Cortex of kidney (tissue), 1 donor: ENCODE measurements at places on chromosomes 5 and 9.

DNA sequence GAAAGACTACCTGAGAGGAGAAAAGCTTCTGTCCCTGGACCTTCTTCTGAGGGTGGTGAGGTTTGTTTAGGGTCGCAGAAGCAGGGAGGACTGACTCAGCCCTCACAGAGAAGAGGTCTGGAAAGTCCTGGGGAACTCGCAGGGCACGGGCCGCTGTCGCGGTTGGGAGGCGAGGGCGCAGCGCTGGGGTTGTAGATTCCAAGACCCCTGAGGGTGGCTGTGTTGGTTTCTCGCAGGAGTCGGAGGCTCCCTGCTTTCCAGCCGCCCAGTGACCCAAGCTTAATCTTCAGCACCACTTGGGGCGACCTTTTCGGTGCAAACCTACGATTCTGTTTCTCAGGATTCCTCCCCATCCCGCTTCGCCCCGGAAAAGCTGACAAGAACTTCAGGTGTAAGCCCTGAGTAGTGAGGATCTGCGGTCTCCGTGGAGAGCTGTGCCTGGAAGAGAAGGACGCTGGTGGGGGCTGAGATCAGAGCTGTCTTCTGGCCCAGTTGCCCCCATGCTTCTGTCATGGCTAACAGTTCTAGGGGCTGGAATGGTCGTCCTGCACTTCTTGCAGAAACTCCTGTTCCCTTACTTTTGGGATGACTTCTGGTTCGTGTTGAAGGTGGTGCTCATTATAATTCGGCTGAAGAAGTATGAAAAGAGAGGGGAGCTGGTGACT is 482 bp downstream of the SLC27A6 start:
- DNase-seq: no peak

DNA sequence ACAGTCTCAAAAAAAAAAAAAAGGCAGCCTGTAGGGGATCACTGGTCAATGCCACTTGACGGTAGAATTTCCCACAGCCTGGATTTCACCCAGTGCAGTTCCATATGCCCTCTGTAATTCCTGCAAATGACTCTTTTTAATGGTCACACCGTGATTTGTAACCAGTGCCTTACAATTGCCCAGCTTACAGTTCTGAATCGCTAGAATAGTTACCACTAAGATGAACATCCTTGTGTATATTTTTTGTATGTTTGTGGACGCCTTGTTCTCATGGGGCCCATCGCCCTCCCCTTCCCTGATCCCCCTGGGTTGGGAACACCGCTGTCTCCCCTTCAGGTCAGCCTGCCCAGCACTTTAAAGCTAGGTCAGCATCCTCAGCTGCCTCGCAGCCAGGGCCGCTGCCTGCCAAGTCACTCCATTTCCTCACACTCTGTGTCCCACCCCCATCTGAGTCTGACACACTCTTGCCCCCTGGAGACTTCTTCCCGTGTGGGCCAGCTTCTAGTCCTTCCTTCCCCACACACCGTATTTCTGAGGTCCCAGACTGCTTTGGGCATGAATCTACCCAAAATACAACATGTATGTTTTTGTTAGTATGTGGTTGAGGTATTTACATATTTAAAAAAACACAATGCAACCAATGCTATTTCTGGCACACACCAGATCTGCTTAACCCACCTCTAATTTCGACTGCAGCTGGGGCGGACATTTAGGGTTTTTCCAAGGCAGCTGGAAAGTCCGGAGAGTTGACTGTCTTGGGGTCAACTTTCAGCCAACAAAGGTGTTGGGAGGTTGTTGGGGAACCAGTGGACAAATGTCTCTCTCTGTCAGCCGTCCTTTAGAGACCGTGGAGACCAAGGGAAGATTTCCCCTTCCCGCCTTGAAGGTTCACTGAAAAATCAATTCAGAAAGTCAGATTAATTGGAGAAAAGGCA is 120.5 kb upstream of the NEK6 start:
- no peak for DNase-seq

DNA sequence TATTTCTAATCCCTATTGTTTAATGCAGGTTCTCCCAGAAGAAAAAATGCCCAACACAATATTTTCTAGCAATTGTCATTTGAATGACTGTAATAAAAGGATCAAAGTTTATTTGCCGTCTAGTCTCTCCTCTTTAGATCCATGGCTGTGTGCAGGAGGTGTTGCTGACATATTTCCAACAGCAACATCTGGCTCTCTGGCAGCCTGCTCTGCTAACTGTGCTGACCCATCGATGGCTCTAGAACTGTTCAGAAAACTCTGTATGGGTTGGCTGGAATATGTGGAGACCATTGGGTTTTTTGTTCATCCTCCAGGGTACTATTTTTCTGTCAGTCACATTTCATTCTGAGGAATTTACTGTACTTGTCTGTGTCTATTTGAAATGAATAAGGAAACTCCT is 202.0 kb upstream of the SLC27A6 start:
- DNase-seq: no peak

GRCh38 chr5:176630681-176631222 is 277 bp downstream of the EIF4E1B start:
- DNase-seq: no peak

- DNase-seq: no peak
These were observed 6.8 kb downstream of the TTC39B start for GRCh38 chr9:15300218-15300617.

DNA sequence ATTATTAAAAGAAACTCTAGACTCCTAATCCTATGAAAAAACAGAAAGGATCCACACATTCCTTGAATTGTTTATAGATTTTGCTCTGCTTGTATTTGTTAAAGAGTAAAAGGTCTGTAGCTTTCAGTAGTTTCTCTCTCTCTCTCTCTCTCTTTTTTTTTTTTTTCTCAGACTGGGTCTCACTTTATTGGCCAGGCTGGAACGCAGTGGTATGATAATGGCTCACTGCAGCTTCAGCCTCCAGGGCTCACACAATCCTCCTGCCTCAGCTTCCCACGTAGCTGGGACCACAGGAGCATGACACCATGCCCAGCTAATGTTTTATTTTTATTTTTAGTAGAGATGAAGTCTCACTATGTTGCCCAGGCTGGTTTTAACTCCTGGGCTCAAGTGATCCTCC is 9.3 kb downstream of the UGT3A2 start:
- no peak for DNase-seq

DNA sequence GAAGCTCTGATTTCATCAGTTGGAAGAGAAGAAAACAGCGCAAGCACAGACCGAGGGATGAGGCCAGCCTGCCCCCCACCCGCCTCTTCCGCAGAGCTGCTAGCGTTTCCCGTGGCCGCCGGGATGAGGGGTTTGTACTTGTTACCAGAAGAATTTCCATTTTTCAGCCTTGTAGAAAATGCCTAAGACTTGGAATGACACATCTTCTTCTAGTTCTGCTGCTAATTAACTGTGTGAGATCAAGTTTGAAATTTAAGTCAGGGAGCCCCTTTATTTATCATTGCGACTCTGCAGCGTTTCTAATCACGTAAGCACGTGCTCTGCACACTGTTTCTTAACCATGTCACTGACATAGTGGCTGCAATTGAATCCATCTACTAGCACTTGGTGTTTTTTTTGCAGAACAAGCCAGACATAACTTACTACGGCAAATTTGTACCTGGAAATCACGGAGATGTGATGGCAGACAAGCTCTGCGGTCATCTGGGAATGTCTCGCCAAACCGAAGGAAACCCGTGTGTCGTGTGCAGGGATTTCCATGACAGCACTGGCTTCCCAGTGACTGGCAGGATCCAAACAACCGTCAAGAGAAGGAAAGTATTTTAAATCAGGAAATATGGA is 41.8 kb upstream of the ROR2 start:
- DNase-seq: no peak

DNA sequence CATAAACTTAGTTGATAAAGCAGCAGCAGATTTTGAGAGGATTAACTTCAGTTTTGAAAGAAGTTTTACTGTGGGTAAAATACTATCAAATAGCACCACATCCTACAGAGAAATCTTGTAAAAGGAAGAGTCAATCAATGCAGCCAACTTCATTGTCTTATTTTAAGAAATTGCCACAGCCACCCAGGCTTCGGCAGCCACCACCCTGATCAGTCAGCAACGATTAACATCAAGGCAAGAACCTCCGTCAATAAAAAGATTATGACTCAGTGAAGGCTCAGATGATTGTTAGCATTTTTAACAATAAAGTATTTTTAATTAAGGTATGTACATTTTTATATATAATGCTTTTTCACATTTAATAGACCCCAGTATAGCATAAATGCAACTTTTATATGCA is 122.3 kb upstream of the NR4A3 start:
- no peak for DNase-seq

DNA sequence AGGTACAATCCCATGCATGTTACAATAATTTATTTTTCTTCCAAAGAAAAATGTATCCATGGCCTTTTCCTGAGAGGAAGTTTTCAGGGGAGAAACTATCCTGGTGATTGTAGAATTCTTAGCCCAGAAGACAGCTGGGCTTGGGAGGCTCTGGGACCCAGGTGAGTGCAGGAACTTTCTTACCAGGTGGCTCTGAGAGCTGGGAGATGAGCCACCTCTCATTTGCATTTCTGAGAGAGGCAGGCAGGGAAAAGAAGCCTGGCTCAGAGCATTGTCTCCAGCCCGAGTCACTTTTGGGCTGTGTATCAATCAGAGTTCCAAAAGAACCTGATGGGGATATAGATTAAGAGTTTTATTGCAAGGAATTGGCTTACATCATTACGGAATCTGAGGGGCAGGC is 52.7 kb downstream of the ALG2 start:
- no peak for DNase-seq

DNA sequence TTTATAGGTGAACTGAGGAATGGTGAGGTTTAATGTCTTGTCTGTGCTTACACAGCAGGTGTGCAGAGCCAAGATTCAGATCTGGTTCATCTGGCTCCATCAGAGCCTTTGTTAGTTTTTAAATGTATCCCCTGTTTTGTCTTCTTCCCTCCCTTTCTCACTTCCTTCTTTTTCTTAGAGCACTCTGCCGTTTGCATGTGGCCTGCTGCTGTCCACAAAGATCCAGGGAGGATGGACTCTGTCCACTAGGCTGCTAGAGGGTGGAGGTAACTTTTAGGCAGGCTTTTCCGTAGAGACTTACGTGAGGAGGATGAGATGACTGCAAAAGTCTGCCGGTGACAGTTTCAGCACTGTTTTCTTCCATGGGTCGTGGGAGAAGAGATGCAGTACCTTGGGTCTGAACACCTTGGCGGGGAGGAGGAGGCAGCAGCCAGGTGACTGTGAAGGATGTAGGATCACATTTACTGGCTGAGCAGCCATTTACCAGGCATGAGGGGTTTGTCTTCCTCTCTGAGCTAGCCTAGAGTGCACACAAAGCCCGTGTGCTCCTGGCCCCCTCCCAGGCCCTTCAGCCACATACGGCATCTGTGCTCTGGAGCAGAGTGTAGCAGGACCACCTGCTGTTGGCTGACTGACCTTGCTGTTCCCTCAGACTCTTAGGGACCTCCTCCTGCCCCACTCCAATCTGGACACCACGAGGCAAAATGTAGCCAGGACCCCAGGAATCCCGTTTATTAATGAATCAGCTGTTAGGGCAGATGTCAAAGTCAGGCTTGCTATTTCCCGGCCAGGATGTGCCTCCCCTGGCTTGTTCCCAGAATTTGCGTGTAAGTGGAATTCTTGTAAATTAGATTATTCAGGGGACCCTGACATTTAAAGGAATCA is 1.8 kb downstream of the NTMT1 start:
- no peak for DNase-seq
